ENCODE measurements at places on chromosomes 11 and 22. TPM values are rescaled to one million over a fixed set of nuclear protein-coding genes. Genes with fewer than 3 reads are reported as not detected.

The HEPHL1 gene
- total RNA-seq, result not detected

The MFNG gene
- 9.6 TPM for total RNA-seq

The PGA5 gene
- not detected for total RNA-seq

The VPS37C gene
- 13.3 TPM for total RNA-seq

The GANAB gene
- 253 TPM for total RNA-seq

The IRAG1 gene
- total RNA-seq, result 11.2 TPM

The HEPN1 gene
- total RNA-seq, result not detected

The OPCML gene
- total RNA-seq, result 17.4 TPM

The APOBEC3H gene
- 0.18 TPM for total RNA-seq

The LGALS1 gene
- 895 TPM for total RNA-seq

The TOMM22 gene
- 41.5 TPM for total RNA-seq

The ISX gene
- total RNA-seq, result 0.06 TPM

The LRRC74B gene
- not detected for total RNA-seq

The MMP7 gene
- total RNA-seq, result 33.2 TPM

The CCDC86 gene
- 11.6 TPM for total RNA-seq

The ARRB1 gene
- total RNA-seq, result 30.6 TPM

The CNGA4 gene
- 0.23 TPM for total RNA-seq

The C11orf71 gene
- total RNA-seq, result 12.3 TPM

The ABCG4 gene
- total RNA-seq, result 0.76 TPM

The KCNE3 gene
- 18.6 TPM for total RNA-seq

The PANX3 gene
- total RNA-seq, result not detected

The MUC2 gene
- under 0.01 TPM for total RNA-seq

The SAA1 gene
- not detected for total RNA-seq

The TNNI2 gene
- 526 TPM for total RNA-seq

The PATE4 gene
- total RNA-seq, result not detected

The PIM3 gene
- 60.5 TPM for total RNA-seq

The DCHS1 gene
- 73.7 TPM for total RNA-seq

The CCDC89 gene
- total RNA-seq, result 3.7 TPM

The CCDC188 gene
- 0.35 TPM for total RNA-seq

The CNTF gene
- total RNA-seq, result 0.99 TPM

The EI24 gene
- 62.2 TPM for total RNA-seq

The LYVE1 gene
- total RNA-seq, result 43.6 TPM

The UPK3A gene
- 3.6 TPM for total RNA-seq

The KDM4E gene
- not detected for total RNA-seq

The OR6M1 gene
- not detected for total RNA-seq

The POU2AF3 gene
- 4.0 TPM for total RNA-seq

The NPAS4 gene
- 3.1 TPM for total RNA-seq
